ENCODE measurements at places on chromosomes 4 and X.

- no peak for DNase-seq
Observed at GRCh38 chrX:12228862-12229261, 90.6 kb downstream of the FRMPD4 start.

GRCh38 chr4:544386-545105 lies 31.5 kb downstream of the TMEM271 start:
- no peak for DNase-seq

- no peak for DNase-seq
Observed at GRCh38 chr4:48343551-48343950, 2.2 kb downstream of the SLAIN2 start.

DNA sequence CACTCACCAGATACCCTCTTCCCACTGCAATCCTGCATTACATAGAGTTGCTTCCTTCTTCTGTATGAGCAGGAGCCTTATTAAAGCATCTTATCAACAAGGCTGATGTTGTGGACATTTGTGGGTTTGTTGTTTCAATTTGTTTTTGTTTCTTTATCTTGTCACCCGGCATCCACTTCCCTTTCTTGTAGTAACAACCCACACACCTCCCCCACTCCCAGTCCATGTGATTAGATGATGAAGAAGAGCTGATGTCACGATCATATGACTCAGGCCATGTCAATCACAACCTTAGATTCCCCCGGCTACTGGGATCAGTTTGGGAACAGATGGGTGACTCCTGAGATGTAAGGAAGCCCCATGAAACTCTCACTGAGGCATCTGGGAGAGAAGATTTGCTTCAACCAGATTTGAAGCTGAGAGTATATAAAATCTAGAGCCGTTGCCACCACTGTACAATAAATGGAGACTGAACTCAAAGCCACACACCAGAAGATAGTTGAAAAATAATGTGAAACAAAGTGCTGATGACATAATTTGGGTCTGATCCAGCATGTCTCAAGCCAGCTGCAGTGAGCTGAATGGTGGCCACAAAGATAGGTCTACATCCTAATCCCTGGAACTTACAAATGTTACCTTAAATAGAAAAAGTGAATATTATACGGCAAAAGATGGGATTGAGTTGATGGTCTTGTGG lies 34.1 kb upstream of the SRD5A3 start:
- DNase-seq: no peak

DNA sequence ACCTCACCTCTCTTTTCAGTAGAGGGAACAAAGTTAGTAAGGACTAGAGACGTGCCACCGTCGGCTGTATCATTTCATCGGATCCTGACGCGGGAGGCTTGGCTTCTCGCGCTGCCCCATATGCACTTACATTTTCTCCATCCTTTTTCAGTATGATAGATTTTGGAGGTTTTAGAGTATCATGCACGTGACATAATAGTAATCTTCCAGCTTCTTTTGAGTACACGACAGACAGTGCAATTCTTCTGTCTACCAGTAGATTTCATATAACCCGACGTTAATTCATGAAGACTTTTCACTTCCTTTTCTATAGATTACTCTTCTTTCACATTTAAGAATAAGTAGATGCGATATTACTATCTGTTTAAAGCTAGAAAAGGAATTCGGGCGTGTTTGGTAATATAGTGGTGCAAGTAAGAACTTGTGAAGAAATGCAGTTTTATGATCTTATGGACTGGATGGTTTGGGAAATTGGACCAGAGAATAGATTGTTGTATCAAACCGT lies 1.0 kb downstream of the CDS1 start:
- DNase-seq: no peak

Data from activated CD8-positive, alpha-beta memory T cell treated with anti-CD3 and anti-CD28 coated beads, Interleukin-2, amount 50 U/mL, for 48 hours (primary cell).